NCI-H1092 treated with DMSO at 0.1 percent for 48 hours (cell line): ENCODE measurements at places on chromosomes 2 and 18.
A peak's percentile ranks its signal among the peaks of the same experiment; 100 is the strongest.

DNA sequence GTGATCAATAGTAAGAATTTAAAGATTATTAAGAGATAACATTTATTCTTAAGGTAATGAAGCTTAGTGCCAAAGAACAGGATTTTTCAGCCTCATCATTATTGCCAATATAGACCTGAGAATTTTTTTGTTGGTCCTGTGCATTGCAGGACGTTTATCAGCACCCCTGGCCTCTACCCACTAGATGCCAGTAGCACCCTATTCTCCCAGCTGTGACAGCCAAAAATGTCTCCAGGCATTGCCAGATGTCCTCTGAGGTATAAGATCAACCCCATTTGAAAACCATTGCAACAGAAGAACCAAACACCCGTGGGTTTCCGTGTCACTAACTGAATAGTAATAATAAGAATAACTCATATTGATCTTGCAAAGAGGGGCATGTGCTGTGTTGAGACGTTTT lies 700.0 kb upstream of the SOX11 start:
- DNase-seq, result peak; percentile 38

GRCh38 chr2:137535897-137536296 lies 428.4 kb upstream of the HNMT start:
- no peak for DNase-seq

DNA sequence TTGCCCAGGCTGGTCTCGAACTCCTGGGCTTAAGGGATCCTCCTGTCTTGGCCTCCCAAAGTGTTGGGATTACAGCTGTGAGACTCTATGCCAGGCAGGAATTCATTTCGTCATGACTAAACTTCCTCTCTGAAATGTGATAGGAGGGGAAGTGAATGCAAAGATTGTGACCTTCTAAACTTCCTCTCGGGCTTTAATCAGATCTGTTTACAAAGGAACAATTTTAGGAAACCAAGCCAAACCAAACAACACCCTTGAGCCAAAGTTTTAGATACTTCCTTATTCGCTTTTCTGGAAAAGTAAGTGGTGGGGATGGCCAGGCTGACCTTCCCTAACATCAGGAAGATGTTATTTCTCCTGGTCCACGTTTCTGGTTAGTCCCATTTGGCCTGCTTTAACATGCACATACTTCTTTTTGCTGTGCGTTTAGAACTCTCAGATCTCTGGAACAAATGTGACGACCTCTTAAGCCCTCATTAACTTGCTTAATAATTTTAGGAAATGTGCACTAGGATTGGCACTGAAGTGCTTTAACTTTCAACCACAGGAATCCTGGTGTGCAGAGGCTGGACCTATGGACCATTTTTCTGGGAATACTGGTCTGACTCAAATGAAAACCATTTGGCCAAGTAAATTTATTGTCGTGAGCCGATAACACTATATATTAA lies 33.2 kb upstream of the YES1 start:
- DNase-seq, result no peak

DNA sequence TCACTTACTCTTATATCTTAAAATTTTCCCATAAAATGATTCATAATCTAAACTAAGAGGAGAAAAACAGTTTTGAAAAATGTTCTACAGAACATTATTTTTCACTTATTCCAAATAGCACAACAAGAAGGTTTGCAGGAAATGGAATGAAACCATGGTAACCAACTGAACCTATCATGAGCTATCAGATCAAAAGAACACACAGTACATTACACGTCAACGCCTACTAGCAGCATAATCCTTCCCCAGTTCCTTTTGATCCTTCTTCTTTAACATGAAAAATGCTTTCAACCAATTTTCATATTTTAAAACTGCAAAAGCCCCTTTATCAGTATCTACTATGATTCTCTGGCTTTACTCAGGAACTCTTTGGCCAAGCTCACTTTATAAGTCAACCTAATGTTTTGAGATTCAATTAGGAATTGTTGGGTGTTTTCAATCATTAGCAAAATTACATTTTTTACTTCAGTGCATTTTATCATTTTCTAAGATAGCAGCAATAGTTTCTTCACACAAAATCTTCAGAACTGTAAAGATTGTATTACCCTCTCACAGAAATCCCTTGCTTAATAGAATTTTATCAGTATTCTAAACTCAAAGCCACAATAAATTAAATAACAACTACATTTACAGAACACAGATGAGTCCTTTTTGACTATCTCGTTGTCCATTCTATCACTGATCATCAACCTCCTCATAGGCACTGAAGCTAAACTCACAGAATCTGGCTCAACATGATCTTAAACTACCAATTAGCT lies 102.5 kb downstream of the CHN1 start:
- DNase-seq, result no peak

GRCh38 chr2:122545821-122546220 lies 790.4 kb downstream of the TSN start:
- no peak for DNase-seq

DNA sequence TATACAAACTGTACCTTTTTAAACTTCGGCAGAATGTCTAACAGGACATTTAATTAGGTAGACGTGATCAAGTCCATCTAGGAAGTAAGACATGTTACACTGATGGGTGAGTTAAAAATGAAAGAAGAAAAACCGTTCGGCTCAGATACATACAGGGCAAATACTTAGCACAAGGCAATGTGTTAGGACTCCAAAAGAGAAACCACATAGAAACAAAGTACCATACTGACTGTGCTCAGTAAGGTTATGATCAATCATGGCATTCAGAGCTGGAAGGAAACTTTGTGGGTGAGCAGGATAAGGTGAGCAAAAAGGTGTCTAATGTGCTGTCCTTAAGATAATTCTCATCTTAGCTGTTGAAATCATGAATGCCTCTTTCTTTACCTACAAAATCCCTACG lies 211.9 kb downstream of the STK39 start:
- no peak for DNase-seq

GRCh38 chr18:10441472-10441871 lies 13.0 kb upstream of the APCDD1 start:
- DNase-seq, result no peak
